ENCODE measurements at places on chromosomes 11 and 22. TPM values are rescaled to one million over a fixed set of nuclear protein-coding genes. Genes with fewer than 3 reads are reported as not detected.

DNA sequence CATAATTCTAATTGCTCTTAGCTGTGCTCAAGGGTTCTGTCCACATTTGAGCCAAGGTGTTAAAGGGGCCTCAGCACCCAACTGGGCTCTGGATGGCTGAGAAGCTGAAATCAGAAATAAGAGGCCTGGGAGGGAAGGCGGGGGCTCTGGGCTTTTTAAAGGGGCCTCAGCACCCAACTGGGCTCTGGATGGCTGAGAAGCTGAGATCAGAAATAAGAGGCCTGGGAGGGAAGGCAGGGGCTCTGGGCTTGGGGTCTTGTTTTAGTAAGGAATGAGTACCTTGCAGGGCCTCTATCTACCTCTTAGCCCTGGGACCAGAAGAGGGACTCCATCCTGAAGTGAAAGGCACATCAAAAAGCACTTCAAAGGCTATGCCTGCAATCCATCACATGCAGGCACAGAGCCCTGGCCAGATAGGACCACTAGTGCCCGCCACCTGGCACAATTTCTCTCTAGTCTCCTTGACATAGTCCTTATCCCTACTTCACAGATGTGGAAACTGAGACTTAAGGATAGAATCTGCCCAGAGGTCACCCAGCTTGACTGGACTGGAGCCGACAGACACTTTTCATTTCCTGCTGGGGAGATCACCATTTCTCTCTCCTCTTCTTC lies 35.6 kb downstream of the DKK3 start:
- peaks cover 67% of the 10 kb centered on the region for H3K4me1 ChIP-seq
- H3K36me3 ChIP-seq: no peaks in the 10 kb centered on the region
- no peaks in the 10 kb centered on the region for H3K27me3 ChIP-seq
- H3K4me3 ChIP-seq: no peak overlapping the region
- H3K27ac ChIP-seq: peak overlapping the region; percentile 84
- DNase-seq: no peak

- no peak overlapping the region for H3K4me3 ChIP-seq
- H3K27ac ChIP-seq: no peak overlapping the region
- DNase-seq: no peak
- no peaks in the 10 kb centered on the region for H3K27me3 ChIP-seq
Observed at GRCh38 chr11:16982809-16983208, 31.4 kb downstream of the PLEKHA7 start.

DNA sequence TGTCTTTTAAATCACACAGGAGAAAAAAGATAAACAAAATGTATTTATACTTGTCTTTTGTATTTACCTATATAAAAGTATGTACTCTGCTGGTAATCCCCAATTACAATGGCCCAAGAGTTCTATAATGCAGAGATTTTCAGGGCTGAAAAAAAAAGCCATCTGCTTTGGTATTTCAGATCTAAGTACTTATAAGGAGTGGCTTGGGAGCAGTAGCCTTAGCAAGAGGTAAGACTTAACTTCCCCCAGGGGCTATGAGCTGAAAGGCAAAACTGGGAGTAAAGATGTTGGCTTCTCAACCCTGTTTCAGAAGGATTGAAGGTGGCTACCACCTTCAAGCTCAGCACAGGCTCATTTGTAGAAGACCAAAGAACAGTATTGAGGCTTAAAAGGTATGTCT lies 35.3 kb upstream of the EP300 start:
- H3K4me1 ChIP-seq: no peaks in the 10 kb centered on the region
- H3K27ac ChIP-seq: no peak overlapping the region
- H3K27me3 ChIP-seq: no peaks in the 10 kb centered on the region
- DNase-seq: no peak
- H3K4me3 ChIP-seq: no peak overlapping the region

- no peaks in the 10 kb centered on the region for H3K4me1 ChIP-seq
- no peak for DNase-seq
- H3K4me3 ChIP-seq: no peak overlapping the region
- H3K27me3 ChIP-seq: no peaks in the 10 kb centered on the region
- H3K36me3 ChIP-seq: no peaks in the 10 kb centered on the region
Observed at GRCh38 chr11:74627381-74627780, 35.0 kb downstream of the POLD3 start.

- no peak for DNase-seq
- H3K4me3 ChIP-seq: no peak overlapping the region
- H3K4me1 ChIP-seq: peaks cover 39% of the 10 kb centered on the region
- no peaks in the 10 kb centered on the region for H3K27me3 ChIP-seq
Observed at GRCh38 chr22:25029181-25029580, 76.7 kb downstream of the KIAA1671 start.

- H3K4me3 ChIP-seq: no peak overlapping the region
- H3K27ac ChIP-seq: no peak overlapping the region
- DNase-seq: no peak
- no peaks in the 10 kb centered on the region for H3K36me3 ChIP-seq
- H3K27me3 ChIP-seq: no peaks in the 10 kb centered on the region
- H3K4me1 ChIP-seq: peaks cover 20% of the 10 kb centered on the region
Observed at GRCh38 chr11:36469881-36470802, 39.9 kb downstream of the TRAF6 start.

GRCh38 chr11:4884361-4884760 lies 2.7 kb downstream of the OR51T1 start:
- H3K27me3 ChIP-seq: no peaks in the 10 kb centered on the region
- no peak for DNase-seq
- no peak overlapping the region for H3K27ac ChIP-seq
- H3K4me1 ChIP-seq: no peaks in the 10 kb centered on the region
- no peak overlapping the region for H3K4me3 ChIP-seq

DNA sequence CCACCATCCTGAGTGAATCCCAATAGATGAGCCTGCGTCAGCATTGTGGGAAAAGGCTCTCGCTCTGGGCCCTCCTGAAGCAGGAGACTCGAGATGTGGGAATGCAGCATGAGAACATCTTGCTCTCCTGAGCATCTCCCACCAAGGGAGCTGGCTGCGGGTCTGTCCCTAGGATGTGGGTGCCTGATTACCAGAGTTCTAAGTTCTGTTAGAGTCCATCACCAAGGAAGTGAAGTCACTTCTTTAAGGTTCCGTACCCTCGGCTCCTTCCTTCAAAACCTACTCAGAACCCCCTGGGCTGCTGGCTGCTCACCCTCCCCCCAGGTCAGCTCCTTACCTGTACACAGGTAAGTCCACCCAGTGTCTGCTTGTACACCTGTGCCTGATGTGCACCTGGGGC lies 100.5 kb upstream of the IGLL5 start:
- DNase-seq: no peak
- no peak overlapping the region for H3K4me3 ChIP-seq
- no peaks in the 10 kb centered on the region for H3K4me1 ChIP-seq
- no peaks in the 10 kb centered on the region for H3K36me3 ChIP-seq

DNA sequence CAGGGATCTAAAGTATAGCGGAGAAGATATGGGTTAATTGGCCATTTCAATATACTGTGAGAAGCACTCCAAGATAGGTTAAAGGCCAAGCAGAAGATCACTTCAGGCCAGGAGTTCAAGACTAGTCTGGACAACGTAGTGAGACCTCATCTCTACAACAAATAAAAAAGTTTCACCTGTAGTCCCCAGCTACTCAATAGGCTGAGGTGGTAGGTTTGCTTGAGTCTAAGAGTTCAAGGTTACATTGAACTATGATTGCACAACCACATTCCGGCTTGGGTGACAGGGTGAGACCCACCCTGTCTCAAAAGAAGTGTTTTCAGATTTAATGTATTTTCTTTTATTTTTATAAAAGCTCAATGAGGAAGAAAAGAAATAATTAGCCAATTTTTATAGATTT lies 25.4 kb downstream of the PATL1 start:
- no peak for DNase-seq
- no peaks in the 10 kb centered on the region for H3K27me3 ChIP-seq
- H3K27ac ChIP-seq: no peak overlapping the region
- no peak overlapping the region for H3K4me3 ChIP-seq
- H3K4me1 ChIP-seq: no peaks in the 10 kb centered on the region
- H3K36me3 ChIP-seq: peaks cover 35% of the 10 kb centered on the region

Gene RASGRP2
- 16.2 TPM for polyA plus RNA-seq

Measured in heart left ventricle (tissue), 16 donors.